ENCODE measurements at places on chromosomes 1 and 21. TPM values are rescaled to one million over a fixed set of nuclear protein-coding genes. Genes with fewer than 3 reads are reported as not detected.

DNA sequence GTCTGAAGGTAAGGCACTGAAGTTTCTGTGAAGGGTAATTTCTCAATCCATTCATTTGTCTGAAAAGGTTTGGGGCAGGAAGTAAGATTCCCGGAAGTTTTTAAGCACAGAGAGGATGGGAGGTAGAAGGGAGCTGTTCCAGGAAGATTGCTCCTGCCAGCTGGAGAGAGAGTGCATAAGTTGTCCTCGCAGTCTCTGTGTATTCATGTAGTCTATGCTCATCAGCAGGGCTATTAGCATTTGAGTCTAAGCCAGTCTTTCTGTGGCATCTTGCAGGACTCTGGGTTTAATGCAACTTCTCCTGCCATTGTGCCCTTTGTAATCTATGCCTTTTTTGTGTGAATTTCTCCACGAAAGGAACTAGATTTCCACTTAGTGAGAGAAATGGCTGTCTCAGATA lies 140.8 kb upstream of the FGGY start:
- ATAC-seq = no peak

GRCh38 chr1:201551877-201552731 lies 13.2 kb downstream of the NAV1 start:
- ATAC-seq = peak; percentile 9

- no peak for ATAC-seq
These were observed 69.5 kb downstream of the NPHS2 start for GRCh38 chr1:179506199-179506598.

Gene EPHA8
- total RNA-seq = 0.48 TPM

GRCh38 chr1:199101139-199101538 lies 462.3 kb downstream of the PTPRC start:
- no peak for ATAC-seq

GRCh38 chr1:214990619-214991018 lies 91.9 kb upstream of the KCNK2 start:
- no peak for ATAC-seq
